ENCODE measurements at places on chromosomes 6 and 20. TPM values are rescaled to one million over a fixed set of nuclear protein-coding genes. Genes with fewer than 3 reads are reported as not detected.

MANEA gene
- 39.5 TPM for total RNA-seq

TFAP2C gene
- 0.50 TPM for total RNA-seq

RCAN2 gene
- total RNA-seq: 16.4 TPM

B3GALT4 gene
- 12.9 TPM for total RNA-seq

CDSN gene
- total RNA-seq: not detected

LST1 gene
- 10.8 TPM for total RNA-seq

SEL1L2 gene
- not detected for total RNA-seq

MYCT1 gene
- 13.0 TPM for total RNA-seq

ADAM33 gene
- 45.9 TPM for total RNA-seq

MACROD2 gene
- 25.8 TPM for total RNA-seq

GSTA3 gene
- total RNA-seq: 4.4 TPM

TRIM15 gene
- not detected for total RNA-seq

TUBB2B gene
- total RNA-seq: 554 TPM
